ENCODE measurements at places on chromosomes 7 and 10.
A peak's percentile ranks its signal among the peaks of the same experiment; 100 is the strongest.

DNA sequence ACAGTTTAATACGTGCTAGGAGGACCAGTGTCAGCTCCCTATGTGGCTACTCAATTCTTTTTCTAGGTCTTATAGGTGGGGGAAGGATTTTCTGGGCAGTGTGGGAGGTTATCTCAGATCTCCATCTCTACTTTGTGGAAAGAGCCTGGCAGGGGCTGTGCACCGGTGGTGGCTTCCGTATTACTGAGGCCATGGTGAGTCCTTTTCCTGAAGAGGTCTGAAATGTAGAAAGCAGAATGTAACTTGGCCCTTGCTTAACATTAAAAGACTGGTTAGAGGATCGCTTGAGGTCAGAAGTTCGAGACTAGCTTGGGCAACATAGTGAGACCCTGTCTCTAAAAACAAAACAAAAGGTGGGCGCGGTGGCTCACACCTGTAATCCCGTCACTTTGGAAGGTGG lies 2.7 kb upstream of the TPST1 start:
- no peak for DNase-seq

DNA sequence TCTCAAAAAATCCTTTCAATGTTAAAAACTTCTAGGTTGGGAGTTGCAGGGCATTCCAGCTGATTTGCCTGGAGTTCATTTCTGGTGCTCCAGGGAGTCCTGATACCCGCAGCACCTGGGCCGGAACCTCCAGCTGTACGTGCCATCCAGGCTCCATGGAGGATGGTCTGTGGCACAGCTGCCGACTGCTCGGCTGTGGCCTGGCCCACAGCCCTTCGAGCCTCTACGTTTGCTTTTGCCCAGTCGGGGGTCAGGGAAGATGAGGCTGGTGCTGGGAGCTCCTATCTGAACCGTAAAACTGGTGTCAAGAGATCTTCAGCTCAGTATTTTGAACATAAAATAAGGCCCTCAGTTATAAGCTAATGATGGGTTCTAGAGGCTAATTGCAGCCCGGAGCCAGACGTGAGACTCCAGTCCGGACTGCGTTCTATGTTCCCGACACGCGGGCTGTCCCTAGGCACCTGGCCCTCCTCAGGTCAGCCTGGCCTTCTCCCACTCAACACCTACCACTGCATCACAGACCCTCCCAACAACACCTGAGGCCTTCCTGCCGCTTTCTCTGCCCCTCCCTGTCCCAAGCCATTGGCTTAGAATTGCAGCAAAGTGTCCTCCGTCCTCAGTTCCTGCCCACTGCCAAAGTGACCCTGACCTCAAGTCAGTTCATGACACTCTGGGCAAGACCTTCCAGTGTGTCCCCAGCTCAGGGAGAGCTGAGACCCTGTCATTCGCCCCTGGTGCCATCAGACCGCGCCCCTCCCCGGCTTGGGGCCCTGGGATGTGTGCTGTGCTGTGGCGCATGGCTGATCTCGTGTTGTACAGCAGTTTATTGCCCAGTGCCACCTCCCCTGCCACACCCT lies 64.2 kb upstream of the DNAJB6 start:
- no peak for DNase-seq

- no peak for DNase-seq
Measured at GRCh38 chr10:85542936-85543730, 823.5 kb downstream of the GRID1 start.

DNA sequence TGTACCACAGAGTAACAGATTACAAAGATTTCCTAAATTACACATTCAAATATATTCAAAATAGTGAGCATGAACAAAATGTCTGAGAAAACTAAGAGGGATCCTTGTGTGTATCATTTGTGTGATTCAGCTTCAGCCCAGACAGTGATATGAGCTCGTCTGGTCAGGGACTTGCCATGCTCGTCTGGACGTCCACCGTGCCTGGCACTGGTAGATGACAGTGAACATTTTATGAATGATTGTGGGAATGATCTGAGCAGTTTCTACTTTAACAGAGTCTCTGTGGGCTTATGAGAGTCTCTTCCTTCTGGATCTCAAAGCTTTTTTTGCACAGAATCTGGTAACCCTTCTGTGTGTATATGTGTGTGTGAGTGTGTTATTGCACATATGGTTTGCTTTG lies 34.2 kb upstream of the ANKRD2 start:
- no peak for DNase-seq

DNA sequence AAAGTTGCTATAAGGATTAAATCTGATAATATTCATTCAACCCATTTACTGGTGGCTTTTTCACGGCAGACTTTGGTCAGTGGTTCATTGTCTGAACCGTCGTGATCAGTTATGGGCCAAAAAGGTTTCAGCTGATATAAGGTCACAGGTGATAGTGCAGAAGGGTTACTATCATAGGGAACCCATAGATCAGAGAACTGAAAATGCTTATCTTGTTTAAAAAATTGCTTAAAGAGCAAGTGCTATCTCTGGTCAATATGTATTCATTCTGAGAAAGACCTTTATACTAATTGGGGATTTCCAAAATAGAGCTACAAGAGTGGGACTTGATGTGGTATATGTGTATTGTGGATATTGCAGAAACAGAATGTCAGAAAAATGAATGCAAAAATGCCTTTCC lies 147.8 kb upstream of the SEMA3E start:
- no peak for DNase-seq

DNA sequence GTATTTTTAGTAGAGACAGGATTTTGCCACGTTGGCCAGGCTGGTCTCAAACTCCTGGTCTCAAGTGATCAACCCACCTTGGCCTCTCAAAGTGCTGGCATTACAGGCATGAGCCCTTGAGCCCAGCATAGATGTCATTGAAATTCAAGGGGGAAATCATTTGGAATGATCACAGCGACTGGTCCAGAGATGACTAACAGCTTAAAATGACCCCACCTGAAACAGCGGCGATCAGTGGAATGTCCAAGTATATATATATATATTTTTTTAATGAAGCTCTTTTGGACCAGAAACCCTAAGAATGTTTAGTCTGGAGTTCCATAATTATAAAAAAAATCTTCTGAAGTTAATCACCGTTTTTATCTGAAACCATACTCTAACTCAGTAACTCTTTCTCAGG lies 12.5 kb upstream of the AKR1E2 start:
- no peak for DNase-seq

GRCh38 chr7:152402384-152403250 lies 33.2 kb downstream of the KMT2C start:
- DNase-seq: no peak

- peak; percentile 65 for DNase-seq
Measured at GRCh38 chr10:90751107-90751997, 106.5 kb downstream of the HTR7 start.

DNA sequence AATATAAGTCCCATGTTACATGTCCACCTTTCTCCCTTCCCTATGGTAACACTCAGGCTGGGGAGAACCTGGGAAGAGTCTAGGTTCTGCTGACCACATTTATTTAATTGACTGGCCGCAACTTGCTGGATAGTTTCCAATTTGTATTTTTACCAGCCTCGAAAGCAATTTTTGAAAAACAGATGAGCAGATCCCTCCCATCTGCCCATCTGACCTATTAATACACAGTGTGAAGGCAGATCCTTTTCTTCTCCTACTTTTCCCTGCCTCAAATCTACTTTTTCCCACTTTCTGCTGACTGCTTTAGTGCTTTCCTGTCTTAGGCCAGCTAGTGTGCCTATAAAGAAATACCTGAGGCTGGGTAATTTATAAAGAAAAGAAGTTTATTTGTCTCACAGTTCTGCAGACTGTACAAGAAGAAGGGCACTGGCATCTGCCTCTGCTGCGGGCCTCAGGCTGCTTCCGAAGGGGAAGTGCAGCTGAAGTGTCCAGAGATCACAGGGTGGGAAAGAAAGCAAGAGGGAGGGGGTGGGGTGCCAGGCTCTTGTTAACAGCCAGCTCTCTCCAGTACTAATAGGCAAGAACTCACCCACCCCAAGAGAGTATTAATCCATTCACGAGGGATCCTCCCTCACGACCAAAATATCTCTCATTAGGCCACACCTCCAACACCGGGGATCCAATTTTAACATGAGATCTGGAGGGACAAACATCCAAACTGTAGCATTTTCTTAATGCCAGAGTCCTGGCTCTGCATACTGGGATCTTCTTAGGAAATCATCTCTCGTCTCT lies 336.0 kb upstream of the IGFBP3 start:
- DNase-seq: no peak

- peak; percentile 27 for DNase-seq
Measured at GRCh38 chr7:81715984-81716588, 53.8 kb downstream of the HGF start.

DNA sequence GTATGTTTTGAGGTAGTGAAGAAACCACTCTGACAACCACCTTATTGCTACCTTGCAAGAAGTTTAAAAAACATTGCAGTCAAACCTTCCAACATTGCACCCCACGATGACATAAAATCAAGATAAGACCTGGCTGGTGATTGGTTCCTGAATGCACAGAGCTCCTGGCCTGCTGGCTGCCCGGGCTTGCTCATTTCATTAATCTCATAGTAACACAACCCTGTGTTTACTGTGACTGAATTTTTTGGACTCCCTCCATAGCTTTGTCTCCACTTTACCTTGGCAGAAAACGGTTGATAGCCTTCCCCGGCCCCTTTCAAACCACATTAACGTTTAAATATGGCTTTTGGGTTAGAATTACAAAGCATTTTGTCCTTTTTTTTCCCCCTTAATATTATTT lies 27.5 kb downstream of the VWA2 start:
- DNase-seq: no peak

Data from HAP-1 (cell line).